ENCODE measurements at places on chromosomes 16 and 17.

GRCh38 chr17:50963139-50963538, 97.0 kb upstream of the TOB1 start:
- peaks cover 3% of the 10 kb centered on the region for H3K36me3 ChIP-seq
- no peaks in the 10 kb centered on the region for H3K27me3 ChIP-seq
- no peak overlapping the region for H3K27ac ChIP-seq
- no peak overlapping the region for H3K4me3 ChIP-seq
- no peaks in the 10 kb centered on the region for H3K4me1 ChIP-seq

DNA sequence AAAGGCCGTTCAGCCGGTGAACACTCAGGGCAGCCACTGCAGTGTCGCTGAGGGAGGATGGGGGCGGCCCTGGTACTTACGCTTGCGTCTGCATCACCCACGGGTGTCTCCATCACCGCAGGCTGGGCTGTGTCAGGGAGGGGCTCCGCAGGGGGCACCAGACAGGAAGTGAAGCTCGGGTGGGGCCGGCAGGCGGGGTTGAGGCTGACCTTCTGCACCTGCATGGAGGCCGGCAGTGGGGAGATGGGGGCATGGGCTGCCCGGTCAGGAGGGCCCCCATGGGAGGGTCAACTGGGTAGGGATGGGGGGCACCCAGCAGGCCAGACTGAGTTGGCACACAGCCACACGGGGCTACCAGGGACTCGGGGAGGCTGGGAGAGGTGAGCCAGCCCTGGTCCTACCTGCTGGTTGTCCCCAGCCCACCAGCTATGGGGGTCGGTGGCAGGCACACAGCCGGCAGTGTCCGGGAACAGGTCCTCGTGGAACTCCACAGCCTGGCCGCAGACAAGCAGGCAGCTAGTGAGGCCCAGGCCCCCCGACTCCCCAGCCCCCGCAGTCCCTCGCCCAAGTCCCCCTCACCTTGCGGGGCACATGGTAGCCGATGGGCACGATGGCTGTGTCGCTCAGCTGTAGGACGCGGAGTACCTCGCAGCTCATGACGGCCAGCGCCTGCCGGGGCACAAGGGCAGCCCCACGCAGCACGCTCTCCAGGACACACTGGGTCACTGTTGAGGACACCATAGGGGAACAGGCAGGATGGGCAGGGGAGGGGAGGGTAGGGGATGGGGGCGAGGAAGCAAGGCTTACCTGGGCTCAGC, 7.2 kb upstream of the VASN start:
- no peak for DNase-seq
- H3K4me3 ChIP-seq, result no peak overlapping the region
- peaks cover 5% of the 10 kb centered on the region for H3K36me3 ChIP-seq
- no peaks in the 10 kb centered on the region for H3K27me3 ChIP-seq

DNA sequence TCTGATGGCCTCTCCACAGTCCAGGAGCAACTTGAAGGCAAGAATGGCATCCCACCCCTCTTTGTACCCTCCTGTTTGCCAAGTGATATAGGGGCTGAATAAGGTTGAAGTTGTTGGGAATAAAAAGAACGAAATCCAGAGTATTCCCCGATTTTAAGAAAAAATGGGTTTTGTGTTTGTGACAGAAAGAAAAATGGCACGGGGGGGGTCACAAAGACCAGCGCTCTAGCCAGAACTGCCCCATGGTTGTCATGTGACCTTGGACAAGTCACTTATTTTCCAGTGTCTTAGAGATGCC, 1.7 kb upstream of the HEXIM1 start:
- H3K4me1 ChIP-seq, result peaks cover 21% of the 10 kb centered on the region
- H3K4me3 ChIP-seq, result peak overlapping the region; percentile 90

GRCh38 chr16:14181371-14182050, 110.4 kb downstream of the MRTFB start:
- no peak overlapping the region for H3K27ac ChIP-seq
- H3K27me3 ChIP-seq, result no peaks in the 10 kb centered on the region
- H3K4me3 ChIP-seq, result no peak overlapping the region
- H3K4me1 ChIP-seq, result peaks cover 15% of the 10 kb centered on the region

- DNase-seq, result no peak
- no peak overlapping the region for H3K27ac ChIP-seq
These were observed 15.5 kb downstream of the MSI2 start for GRCh38 chr17:57271821-57272220.

DNA sequence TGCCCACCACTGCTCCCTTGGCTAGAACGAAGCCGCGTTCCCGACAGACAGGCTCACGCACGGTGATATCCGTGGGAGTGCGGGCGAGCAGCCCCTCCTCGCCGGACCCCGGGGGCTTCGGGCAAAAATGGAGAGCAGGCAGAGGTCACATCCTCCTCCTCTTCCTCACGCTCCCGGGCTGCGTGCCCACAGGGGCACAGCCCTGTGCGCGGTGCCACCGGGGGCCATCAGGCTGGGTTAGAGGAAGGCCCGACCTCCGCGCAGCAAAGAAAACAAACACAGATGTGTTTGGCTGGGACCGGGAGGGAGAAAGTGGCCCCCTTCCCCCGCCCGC, 519 bp upstream of the NTN1 start:
- DNase-seq, result no peak
- peaks cover 15% of the 10 kb centered on the region for H3K4me1 ChIP-seq
- H3K4me3 ChIP-seq, result peak overlapping the region; percentile 70
- H3K36me3 ChIP-seq, result no peaks in the 10 kb centered on the region
- H3K27ac ChIP-seq, result peak overlapping the region; percentile 89
- no peaks in the 10 kb centered on the region for H3K27me3 ChIP-seq

Measured in esophagus squamous epithelium (tissue), 5 donors.